Nephron progenitor cell (in vitro differentiated cells): ENCODE measurements at places on chromosomes 1 and 21.
A peak's percentile ranks its signal among the peaks of the same experiment; 100 is the strongest.

DNA sequence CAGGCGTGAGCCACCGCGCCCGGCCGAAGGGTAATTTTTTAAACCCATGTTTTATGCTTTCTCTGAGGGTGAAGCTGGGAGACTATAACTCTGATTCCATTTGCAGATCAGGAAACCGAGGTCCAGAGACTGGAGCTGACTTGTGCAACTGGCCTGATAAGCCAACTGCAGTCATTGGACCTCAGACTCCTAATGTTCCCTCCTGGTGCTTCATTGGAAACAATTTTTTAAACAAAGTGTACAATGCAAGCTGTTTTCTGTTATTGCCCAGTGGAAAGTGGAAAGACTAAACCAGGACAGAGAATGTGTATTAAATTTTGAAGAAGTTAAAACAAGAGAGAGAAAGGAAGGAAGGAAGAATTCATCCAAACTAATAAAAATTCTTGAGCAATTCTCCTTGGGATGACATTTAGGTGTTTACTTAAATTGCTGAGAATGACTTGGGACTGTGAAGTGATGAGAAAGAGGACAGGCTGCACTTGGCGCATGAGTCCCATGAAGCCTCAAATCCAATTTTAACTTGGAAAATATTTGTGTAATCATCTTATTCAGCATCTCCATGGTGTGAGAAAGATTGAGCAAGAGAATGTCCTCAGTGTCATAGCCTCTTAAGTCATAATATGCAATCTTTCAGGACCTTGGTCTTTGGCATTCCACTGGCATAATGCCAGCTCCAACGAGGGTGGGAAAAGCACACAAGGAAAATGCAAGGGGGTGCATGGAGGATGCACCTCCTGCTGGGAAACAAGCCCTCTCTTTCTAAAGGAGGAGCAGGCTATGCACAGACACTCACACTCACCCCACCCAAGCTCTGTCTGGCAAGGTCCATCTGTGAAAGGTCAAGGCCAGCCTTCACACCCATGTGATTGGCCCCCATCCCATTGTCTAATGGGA lies 342.0 kb downstream of the SIPA1L2 start:
- no peak for DNase-seq

GRCh38 chr1:51168266-51168845 lies 66.3 kb downstream of the C1orf185 start:
- DNase-seq = no peak

- DNase-seq = peak; percentile 55
Measured at GRCh38 chr1:21586846-21587601, 77.8 kb downstream of the ALPL start.

DNA sequence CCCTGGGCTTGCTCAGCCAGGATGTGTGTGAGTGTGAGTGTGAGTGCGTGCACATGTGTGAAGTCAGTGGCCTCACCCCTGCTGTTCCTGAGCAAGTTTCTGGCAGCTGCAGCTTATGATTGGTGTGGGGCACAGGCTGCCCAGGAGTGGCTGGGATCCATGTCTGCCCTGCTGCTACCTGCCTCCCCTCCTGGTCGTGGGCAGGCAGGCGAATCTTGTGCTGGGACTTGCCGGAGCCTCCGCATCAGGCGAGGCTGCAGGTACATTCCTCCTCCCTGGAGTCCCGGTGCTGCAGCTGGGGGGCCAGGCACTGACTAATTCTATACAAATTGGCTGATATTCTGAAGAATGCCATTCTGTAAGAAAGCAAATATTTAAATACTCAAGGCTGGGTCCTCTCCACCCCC lies 85.6 kb upstream of the WNT4 start:
- no peak for DNase-seq

- DNase-seq = peak; percentile 28
Measured at GRCh38 chr1:180579961-180580611, 21.3 kb downstream of the OVAAL start.
